ENCODE measurements at places on chromosomes 1 and 21.

GRCh38 chr21:35424122-35424521 lies 375.0 kb upstream of the RUNX1 start:
- no peak for DNase-seq

GRCh38 chr1:117312453-117313138 lies 54.7 kb upstream of the MAN1A2 start:
- DNase-seq, result peak; percentile 47

GRCh38 chr1:113783254-113784103 lies 24.2 kb upstream of the PHTF1 start:
- DNase-seq, result no peak

- DNase-seq, result no peak
Measured at GRCh38 chr1:220696863-220697231, 6.7 kb downstream of the C1orf115 start.

DNA sequence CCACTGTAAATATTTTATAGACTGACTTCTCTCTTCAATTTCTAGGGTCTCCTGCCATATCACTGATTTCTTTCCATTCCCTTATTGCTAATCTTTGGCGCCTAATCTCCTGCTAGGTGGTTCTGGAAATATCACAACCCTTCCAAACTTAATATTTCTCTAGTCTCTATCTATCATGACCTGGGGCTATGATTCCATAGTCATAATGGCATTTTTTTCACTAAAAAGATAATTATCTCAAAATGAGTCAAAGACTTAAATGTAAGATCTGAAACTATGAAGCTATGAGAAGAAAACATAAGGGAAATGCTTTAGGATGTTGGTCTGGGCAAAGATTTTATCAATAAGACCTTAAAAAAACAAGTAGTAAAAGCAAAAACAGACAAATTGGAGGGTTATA lies 74.2 kb downstream of the LEPR start:
- no peak for DNase-seq

GRCh38 chr1:183844806-183845205 lies 39.9 kb downstream of the RGL1 start:
- DNase-seq, result no peak

DNA sequence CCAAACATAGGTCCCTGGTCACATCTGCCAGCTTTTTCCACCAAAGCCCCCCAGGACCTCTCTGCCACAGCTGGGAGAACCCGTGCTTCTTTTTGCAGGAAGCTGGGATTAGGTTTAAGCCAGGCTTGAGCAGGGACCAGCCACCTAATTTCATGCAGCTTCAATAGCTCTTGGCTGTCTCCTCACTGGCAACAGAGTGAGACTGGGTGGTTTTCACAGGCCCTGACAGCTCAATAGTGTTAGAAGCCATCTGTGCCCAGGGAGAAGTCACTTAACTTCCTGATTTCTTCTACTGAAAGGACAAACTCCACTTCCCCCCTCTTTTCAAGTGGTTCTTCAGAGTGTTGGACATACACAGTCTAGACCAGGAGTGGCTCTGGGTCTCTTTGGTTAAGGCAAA lies 20.4 kb upstream of the SRSF4 start:
- no peak for DNase-seq

DNA sequence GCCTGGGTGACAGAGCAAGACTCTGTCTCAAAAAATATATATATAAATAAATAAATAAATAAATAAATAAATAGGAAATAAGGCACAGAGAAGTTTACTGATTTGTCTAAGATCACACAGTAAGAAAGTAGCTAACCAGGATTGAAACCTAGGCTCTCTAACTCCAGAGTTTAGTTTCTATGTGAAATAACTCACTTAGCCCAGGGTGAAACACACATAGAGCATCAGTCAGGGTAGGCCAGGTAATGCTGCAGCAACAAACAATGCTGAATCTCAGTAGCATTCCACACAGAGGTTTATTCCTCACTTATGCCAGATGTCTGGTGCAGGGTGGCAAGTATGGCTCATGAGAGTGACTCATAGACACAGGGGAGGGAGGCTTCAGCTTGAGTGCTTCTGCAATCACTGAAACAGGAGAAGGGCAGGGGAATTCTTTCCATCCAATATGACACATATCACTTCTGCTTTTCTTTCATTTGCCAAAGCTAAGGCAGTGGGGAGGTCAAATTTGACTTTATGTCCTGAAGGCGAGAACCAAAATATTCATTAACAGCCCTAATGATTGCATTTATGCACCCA lies 37.1 kb upstream of the KANK4 start:
- peak; percentile 45 for DNase-seq

GRCh38 chr1:156842618-156843300 lies 16.2 kb downstream of the INSRR start:
- no peak for DNase-seq

DNA sequence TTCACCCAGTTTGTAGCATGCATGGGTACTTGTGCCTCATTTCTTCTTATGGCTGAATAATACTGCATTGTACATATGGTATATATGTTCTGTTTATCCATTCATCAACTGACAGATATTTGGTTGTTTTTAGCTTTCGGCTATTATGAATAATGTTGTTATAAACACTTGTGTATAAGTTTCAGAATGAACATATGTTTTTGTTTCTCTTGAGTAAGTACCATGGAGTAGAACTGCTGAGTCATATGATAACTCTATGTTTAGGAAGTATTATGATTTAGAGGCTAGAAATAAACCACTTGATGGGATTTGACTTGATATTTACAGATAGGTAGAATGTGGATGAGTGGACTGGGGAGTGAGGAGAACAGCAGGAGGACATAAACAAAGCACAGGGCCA lies 48.6 kb downstream of the WNT2B start:
- DNase-seq, result no peak

DNA sequence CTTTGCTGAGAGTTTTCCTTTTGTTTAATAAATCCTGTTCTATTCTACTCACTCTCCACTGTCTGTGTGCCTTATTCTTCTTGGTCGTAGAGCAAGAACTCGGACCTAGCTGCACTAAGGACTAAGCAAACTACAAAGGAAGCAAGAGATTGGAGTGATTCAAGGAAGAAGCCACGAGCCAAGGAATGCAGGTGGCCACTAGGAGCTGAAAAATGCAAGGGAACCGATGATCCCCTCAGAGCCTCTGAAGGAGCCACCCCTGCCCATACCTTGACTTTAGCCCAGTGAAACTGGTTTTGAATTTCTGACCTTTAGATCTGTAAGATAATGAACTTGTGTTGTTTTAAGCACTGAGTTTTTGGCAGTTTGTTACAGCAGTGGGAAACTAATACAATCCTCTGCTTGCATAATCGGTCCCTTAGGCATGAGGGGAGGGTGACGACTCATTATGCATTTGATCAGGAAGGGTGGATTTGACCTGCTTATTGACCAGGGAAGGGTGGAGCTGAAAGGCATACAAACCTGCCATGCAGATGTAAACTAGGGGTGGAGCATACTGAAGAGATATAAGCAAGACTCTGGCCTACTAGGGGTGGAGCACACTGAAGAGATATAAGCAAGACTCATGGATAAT lies 6.2 kb upstream of the CA6 start:
- DNase-seq, result no peak

GRCh38 chr1:84174051-84174556 lies 30.0 kb downstream of the PRKACB start:
- DNase-seq, result peak; percentile 83

GRCh38 chr1:29117381-29117780 lies 6.3 kb downstream of the TMEM200B start:
- DNase-seq, result no peak

GRCh38 chr1:153795934-153796785 lies 21.0 kb downstream of the SLC27A3 start:
- no peak for DNase-seq

GRCh38 chr1:68269637-68270430 lies 37.5 kb upstream of the WLS start:
- peak; percentile 50 for DNase-seq

- DNase-seq, result no peak
Measured at GRCh38 chr1:25030674-25031589, 100.9 kb upstream of the RUNX3 start.

DNA sequence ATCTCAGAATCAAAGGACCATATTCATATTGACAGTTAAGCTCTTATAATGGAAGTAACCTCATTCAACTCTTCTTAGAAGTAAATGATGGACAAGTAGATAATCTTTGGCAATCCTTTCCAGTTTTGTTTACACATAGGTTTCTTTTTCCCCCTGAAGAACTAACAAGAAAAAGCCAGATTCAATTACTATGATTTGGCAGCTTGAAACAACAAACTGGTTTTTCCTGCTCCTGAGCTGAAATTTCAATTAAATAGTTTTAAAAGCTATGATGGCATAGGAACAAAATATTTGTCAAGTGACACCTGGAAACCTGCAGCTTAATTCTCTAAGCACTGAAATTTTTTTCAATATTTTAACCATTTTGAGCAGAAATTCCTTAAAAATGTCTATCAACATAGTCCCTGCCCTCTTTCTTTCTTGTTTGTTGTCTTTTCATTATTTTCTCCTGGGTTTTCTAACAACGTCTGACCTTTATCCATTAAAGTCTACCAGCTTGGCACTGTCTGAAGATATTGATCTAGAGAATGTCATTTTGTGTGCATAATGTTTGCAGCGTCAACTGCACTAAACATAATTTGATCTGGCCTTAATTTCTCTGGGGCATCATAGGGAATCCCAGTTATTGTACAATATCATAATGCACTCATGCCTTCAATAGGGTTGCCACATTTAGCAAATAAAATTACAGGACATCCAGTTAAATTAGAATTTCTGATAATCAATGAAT lies 4.0 kb upstream of the SLC35A3 start:
- DNase-seq, result no peak

DNA sequence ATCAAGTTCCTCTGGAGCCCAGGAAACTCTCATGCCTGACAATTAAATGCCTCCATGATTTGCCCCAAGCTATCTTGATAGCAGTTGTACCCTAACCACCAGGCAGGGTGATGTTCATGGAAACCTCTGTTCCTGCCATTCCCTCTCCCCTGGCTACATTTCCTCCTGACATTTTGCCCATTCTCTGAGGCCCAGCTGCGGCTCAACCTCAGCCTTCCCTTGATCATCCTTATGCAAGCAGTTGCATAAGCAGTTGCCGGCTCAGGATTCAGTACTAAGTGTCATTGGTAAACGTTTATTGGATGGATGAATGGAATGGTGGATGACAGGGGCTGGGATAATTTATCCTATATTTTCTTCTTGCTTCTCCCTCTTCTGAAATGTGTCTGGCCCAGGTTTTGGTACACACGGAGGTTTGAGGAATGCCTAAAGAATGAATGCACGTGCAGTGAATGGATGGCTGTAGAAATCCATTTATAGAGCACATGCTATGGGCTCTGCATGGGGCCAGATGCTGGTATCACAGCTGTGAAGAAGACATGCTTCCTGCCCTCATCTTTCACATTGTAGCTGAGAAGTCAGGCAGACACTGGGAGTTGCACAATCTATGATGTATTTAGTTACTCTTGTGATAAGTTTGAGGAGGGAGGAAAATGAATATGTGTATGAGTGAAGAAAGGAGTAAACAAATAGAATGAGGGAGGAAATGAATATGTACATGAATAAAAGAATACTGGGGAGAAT lies 261.8 kb downstream of the FOXD2 start:
- no peak for DNase-seq

DNA sequence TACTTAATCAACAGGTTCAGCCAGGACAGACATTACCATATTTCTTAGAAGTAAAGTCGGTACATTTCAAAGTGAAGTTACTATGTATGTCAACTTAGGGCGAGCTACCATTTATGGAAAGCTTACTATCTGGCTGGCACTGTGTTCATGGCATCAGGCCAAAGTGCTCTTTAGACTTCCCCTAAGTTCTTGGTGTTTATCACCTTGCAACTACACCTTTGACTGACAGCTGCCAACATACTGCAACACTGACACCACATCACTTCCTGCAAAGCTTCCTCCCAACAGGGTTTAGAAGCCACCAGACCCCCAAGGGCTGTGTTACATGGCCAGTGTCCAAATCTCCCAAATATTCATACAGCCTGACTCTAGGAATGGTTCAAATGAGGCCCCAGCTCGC lies 61.0 kb downstream of the TIAM1 start:
- DNase-seq, result no peak

GRCh38 chr1:153520818-153521476 lies 14.8 kb downstream of the S100A6 start:
- no peak for DNase-seq

DNA sequence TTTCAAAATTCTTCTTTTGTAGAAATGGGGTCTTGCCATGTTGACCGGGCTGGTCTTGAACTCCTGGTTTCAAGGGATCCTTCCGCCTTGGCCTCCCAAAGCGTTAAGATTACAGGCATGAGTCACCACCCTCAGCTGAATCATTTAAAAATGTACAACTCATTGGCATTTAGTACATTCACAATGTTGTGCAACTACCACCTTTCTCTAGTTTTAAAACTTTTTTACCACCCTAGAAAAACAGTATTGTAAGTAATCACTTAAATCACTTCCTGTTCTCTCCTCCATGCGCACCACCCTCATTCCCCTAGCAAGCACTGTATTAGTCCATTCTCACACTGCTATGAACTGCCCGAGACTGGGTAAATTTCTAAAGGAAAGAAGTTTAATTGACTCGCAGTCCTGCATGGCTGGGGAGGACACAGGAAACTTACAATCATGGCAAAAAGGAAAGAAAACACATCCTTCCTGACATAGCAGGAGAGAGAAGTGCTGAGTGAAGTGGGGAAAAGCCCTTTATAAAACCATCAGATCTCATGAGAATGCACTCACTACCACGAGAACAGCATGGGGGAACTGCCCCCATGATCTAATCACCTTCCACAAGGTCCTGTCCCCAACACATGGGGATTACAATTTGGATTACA lies 14.4 kb upstream of the THEM5 start:
- DNase-seq, result no peak

DNA sequence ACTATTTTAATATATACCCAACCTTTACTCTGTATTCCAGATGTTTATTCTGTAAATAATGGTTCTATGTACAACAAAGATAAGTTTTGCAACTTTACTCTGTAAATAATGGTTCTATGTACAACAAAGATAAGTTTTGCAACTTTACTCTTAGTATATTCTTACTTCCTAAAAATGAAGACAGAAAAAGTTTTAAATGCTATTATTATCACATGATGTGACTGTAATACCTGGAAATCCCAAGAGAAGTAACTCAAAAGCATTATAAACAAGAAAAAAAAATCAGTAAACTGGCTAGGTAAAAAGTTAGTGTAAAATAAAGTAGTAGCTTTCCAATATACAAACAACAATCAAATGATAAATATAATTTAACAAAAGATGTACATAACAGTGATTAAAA lies 18.5 kb upstream of the EXO1 start:
- DNase-seq, result no peak

DNA sequence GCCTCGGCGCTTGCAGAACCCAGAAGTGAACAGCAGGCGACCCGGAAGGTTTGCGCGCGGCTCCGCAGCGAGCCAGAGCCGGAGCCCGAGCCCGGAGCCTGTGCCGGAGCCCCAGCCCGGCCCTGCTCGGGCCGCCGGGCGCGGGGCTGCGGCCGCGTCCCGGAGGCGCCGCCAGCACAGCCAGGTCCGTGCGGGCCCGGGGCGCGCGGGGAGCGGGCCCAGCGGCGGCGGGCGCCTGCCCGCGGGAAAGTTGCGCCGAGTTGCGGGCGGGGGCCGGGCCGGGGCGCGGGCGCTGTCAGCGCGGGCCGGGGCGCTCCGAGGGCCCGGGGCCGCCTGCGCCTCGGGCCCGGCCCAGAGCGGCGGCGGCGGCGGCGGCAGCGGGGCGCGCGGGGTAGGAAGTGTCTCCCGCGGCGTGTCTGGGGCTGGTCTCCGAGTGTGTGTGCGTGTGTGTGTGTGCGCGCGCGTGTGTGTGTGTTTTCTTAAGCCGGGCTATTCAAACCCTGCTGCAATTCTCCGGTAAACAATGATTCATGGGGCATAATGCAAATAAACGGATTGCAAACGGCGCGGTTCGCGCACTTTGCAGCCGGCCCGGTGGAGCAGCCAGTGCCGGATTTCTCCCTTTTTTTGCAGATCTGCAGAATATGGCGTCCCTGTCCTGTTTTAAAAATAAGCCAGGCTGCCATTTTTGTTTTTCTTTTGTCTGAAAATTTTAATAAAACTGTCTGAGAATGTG lies at the start of gene ZNF362:
Gene ZNF362, plus strand, starts transcription at position 22 of the 736 bp plus-strand sequence. CDS start 14,083 bp downstream, outside the sequence.
- DNase-seq, result peak; percentile 55

All from ACHN (cell line).